Effector memory CD4-positive, alpha-beta T cell (primary cell): ENCODE measurements at places on chromosomes 7 and 10.

DNA sequence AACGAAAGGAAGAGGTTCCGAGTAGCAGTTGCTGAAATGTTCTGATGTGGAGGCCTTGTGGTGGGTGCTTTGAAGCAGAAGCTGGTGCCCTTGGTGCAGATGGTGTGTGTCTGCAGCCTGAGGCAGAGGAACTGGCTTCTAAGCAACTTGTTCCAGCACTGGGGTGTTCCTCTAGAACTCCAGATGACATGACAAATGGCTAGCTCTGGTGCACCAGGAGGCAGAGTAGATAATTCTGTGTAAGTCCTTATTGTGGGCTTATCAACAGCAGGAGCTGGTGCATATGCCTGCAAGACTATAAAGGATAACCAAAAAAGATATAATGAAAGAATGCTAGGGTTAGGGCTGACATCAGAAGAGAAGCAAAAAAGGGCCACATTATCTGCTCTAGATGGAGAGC lies 76.5 kb downstream of the ARL5B start:
- no peak for DNase-seq

DNA sequence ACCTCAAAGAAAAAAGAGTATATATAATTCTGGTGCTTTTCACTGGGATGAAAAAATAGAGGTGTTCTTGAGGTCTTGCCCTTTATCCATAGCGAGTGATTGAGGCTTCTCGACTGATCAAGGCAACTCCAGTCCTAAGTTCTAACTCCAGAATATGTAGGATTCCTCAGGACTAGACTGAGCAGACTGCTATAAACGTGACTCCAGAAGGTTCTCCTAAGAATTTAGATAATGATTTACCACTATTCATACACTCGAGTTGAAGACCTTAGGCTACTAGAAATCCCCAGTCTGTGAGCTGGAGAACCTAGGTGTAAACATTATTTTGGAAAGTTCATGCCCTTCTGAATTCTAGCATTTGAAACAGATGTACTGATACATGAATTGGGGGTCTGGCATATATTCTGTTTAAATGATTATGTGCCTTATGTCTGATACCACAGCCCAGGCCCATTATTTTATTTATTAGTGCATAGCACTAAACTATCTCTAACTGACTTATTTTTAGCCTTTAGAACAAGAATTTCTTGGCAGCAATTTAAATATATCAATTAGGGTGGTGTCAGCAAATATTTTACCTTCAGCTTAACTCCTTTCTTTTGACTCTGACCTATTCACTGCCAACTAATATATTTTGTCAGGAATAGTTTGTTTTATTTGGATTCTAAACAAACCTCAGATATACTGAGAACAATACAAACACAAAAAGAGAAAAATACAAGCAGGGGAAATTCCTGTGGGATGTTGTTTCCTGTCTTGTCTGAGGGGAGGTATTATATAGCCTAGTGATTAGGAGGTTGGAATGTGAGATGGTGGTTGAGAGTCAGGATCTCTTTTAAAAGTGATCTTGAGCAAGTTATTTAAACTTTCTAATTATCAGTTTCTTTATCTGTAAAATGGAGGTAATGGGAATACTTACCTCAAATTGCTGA lies 75.8 kb downstream of the PODXL start:
- no peak for DNase-seq

DNA sequence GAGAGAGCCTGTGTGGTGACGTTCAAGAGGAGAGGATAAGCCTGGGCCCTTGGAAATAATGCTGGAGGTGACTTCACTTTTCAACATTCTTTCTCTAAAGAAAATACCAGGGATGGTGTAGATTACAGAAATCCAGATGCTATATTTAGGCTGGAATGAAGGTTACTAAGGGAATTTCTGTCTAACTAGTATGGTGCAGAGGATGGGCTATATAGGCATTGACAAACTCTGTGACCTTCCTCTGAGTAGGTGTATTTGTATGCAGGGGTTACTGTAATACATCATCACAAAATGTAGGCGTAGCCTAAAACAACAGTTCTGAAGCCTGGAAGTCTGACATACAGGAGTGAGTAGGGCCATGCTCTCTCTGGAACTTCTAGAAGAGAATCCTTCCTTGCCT lies 155.3 kb upstream of the INHBA start:
- DNase-seq, result no peak

GRCh38 chr10:385571-386300 lies 250.5 kb downstream of the ZMYND11 start:
- DNase-seq, result no peak

DNA sequence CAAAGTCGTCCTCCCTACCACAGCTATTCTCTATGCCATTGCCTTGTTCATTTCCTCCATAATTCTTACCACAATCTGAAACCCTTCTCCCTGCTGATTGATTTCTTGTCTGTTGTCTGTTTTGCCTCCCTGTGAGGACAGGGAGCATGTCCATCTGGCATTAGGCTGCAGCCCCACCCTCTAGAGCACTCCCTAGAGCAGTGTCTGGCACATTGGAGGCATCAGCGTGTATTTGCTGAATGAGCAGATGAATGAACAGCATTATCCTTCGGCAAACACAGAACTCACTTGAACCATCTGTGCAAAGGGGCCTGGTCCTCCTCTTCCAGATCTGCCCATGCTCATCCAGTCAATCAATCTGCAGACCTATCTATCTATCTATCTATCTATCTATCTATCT lies 5.1 kb upstream of the DMBT1 start:
- DNase-seq, result no peak

DNA sequence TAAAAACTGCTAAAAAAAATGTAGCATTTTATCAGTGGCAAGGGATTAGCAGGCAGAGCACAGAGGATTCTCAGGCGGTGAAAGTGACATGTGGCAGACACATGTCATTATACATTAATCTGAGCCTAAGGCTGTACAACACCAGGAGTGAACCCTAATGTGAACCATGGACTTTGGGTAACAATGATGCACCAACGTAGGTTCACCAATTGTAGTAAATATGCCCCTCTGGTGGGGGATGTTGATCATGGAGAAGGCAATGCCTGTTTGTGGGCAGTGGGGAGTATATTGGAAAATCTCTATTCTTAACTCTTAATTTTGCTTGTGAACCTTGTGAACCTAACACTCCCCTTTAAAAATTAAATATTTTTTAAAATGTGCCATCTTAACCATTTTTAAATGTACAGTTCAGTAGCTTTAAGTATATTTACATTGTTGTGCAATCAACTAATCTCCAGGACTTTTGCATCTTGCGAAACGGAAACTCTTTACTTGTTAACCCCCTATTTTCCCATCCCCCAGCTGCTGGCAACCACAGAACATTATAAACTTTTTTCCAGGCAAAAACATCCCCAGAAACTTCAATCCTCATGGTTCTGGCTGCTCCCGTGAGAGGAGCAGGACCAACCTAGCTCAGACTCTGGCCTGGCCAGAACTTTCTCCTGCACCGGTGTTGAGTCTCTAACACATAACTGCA lies 29.9 kb downstream of the LRRC20 start:
- no peak for DNase-seq

- no peak for DNase-seq
Observed at GRCh38 chr7:16078076-16078952, 343.0 kb downstream of the CRPPA start.

GRCh38 chr7:106736508-106737201 lies 75.7 kb upstream of the CCDC71L start:
- DNase-seq, result no peak

DNA sequence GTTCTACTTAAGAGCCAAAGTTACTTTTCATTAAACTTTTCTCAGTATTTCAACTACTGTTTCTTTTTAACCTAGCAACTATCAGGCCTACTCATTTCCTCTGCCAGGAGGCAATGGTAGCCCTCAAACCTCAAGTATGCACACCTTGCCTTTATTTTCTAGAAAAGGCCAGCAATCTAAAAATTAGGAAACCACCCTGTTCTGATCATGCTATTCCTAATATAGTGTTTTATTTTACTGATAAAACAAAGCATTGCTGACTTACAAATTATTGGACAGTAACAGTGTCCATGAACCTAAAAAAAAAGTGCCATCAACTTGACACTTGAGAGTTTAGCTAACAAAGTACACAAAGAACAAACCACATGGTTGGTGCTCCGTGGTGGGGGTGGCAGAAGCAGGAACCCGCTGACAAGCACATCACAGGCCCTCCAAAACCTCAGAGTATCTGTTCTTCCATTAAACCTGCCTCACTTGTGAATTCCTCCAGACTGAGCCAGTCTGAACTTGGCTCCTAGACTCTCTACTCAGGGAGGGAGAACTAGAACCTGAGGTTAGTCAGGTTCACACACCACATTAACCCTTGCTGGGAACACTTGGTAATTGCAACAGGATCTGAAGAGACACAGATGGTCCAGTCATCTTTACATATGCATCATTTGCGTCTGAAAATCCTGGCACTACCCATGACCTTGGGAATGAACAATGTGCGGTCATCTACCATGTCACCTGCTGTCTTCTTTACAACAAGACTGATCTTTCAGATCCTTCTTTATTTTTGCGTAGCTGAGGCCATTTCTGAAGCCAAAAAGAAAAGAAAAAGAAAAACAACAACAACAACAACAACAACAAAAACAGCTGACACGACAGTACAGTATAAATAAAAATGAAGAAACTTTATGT lies 31.9 kb downstream of the PIP4K2A start:
- peak; percentile 38 for DNase-seq

DNA sequence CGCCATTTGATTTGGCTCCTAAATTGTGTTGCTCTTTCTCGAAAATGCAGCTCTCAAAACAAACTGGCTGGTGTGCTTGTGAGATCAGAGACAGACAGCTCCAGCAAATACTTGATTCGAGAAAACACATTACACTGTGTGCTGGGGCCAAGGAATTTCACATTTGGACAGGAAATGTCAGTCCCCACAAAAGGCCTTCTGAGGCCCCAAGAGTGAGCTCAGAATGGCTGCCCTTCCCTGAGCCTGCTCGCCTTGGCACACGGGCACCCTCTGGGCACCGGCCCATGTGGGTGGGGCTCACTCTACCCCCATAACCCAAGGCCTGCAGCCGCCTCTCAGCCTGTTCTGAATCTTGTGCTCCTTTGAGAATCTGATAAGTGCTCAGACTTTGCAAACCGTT lies 13.9 kb upstream of the HSPA12A start:
- no peak for DNase-seq

DNA sequence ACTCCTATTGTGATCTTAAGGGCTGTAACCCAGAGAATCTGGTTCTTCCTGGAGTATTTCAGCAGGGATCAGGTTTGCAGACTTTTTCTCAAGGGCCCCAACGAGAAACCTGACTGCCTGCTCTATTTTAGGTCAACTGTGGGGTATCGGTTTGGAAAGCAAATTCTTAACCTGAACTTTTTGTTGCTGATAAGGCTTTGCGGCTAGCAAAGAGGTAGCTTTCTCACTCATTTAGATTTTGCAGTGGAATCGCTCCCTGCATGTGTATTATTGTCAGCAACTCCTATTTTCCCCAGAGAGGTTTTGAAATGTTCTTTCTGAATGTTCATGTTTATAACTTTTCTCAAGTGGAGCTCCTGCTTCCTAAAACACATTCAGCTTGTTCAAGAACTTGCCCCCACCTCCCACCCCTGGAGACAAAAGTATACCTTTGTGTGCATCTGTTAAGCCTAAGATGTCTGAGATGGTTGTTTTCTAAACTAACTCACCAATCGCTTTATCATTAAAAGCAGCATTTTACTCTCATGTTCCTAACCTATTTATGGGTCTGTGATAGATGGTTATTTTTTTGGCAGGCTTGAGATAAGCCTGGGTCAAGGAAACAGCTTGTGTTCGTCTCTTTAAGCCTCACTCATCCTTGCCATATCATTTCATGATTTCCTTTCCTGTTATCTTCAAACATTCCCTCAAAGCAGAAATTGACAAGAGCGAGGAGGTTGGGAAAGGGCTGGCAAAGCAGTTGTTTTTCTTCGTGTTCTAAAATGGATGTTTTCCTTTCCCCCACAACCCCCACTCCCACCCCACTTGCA lies 129.8 kb downstream of the BAMBI start:
- no peak for DNase-seq

DNA sequence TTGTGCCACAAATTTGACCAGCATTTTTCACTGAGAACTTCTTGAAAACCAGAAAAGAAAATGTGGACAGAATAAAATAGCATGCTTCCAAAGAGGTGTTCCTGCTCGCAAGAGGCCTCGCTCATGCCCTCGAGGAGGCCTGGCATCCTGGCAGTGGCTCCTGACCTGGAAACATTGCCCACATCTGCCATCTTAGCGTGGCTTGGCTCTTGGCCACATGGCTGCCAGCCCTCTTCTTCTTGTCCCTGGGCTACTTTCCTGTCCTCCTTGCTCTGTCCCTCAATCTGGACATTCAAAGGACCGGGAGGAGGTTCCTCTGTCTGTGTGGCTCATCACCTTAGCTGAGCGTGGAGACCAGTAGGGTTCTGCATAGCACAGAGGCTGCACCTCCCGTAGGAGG lies 131.6 kb upstream of the TMEM72 start:
- DNase-seq, result no peak

- no peak for DNase-seq
Observed at GRCh38 chr10:4437791-4438190, 388.2 kb upstream of the AKR1E2 start.

GRCh38 chr7:23956772-23957576 lies 247.0 kb downstream of the STK31 start:
- DNase-seq, result no peak

DNA sequence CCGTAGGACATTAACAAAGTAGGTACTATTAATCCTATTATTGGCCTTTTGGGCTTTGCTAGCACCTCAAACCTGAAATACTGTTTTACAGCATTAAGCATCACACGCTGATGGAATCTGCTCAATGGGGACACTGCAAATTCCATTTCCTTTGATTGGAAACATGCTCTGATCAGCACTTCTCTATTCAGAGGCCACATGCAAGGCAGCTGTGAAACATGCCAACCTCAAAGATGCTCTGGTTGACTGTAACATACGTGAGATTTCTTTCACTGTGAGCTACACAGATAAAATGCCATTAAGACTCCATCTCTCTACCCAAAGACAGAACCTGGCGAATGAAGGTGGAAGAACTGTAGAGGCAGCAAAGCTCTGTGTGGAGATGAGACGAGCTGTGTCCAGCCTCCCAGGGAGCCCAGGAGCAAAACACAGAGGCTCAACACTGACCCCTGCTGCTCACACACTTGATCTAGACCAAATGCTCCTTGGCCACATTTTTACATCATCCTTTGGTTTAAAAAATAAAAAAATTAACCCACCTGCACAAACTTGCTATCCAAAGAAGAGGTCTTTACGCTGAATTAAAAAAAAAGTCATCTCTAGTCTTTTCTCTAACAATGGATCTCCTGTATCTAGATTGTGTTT lies 8.0 kb downstream of the RSU1 start:
- no peak for DNase-seq

GRCh38 chr7:50509459-50509858 lies 55.7 kb downstream of the DDC start:
- no peak for DNase-seq

- no peak for DNase-seq
Observed at GRCh38 chr7:129188372-129188891, at the start of gene SMO. Gene SMO (plus strand): TSS chr7:129188633. CDS start chr7:129189152, 519 bp downstream.

DNA sequence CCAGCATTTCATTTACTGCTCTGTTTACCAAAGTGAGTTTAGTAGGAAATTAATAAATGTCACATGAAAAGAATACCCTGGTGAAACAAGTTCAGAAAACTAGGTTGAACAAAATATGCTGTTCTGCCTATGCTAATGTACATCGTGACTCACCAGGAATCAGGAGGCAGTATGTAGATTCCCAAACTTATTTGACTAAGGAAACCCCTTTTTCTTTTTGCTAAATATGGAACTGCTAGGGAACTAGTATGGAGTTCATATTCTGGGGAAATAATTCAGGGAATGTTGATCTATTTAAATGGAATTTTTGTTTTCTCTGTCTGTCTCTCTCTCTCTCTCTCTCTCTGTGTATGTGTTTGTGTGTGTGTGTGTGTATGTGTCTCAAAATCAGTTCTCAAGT lies 49.9 kb upstream of the EXOC4 start:
- no peak for DNase-seq
